ENCODE measurements at places on chromosomes 1 and 21. TPM values are rescaled to one million over a fixed set of nuclear protein-coding genes. Genes with fewer than 3 reads are reported as not detected.

The FALEC gene
- not detected for polyA plus RNA-seq

The CLIC6 gene
- polyA plus RNA-seq: 0.09 TPM

The KCNN3 gene
- polyA plus RNA-seq: not detected

GRCh38 chr1:160144921-160145320 lies 6.5 kb upstream of the ATP1A4 start:
- H3K4me3 ChIP-seq: no peak overlapping the region
- H3K36me3 ChIP-seq: no peaks in the 10 kb centered on the region
- H3K4me1 ChIP-seq: no peaks in the 10 kb centered on the region
- DNase-seq: no peak

The SYTL1 gene
- polyA plus RNA-seq: 141 TPM

The S100A2 gene
- 1.0 TPM for polyA plus RNA-seq

DNA sequence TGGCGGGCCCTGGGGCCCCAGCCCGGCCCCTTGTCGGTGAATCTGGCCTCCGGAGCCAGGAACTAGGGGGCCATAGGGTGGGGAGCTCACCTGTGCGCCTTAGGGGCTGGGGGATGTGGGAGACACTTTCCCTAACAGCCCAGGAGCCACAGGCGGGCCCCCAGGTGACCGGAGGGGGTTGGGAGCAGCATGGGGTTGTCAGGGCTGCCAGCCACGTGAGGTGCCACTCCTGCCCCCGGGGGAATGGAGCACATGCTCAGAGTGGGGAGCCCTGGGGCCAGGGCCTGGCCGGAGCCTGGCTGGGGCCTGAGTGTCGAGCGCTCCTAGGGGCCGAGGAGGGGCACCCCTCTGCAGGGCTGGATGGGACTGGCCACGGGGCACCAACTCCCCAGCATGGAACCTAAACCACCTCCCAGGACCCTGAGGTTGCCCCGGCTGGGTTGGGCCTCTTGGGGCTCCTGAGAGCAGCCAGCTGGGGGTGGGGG lies 19.9 kb downstream of the PRXL2B start:
- no peak overlapping the region for H3K4me3 ChIP-seq
- H3K36me3 ChIP-seq: no peaks in the 10 kb centered on the region
- DNase-seq: no peak
- H3K27me3 ChIP-seq: no peaks in the 10 kb centered on the region
- H3K4me1 ChIP-seq: no peaks in the 10 kb centered on the region
- H3K27ac ChIP-seq: no peak overlapping the region

The IFI44L gene
- 13.6 TPM for polyA plus RNA-seq

The IVL gene
- not detected for polyA plus RNA-seq

DNA sequence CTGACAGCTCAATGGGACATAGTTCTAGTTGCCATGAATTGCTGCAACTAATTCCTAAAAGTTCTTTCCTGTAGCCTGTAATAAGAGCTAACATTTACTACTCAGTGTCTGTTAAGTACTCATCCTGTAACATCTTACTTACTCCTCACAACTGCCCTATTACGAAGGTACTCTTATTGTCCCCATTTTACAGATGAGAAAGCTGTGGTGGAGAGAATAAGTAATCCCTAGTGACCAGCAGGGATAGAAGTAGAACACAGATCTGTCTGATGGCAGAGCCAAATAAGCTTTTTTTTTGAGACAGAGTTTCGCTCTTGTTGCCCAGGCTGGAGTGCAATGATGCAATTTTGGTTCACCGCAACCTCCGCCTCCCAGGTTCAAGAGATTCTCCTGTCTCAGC lies 3.1 kb downstream of the STK40 start:
- no peak for DNase-seq
- peaks cover 14% of the 10 kb centered on the region for H3K36me3 ChIP-seq
- H3K4me1 ChIP-seq: peaks cover 80% of the 10 kb centered on the region
- H3K27ac ChIP-seq: no peak overlapping the region

GRCh38 chr1:108075055-108075454 lies 110.1 kb upstream of the VAV3 start:
- no peaks in the 10 kb centered on the region for H3K27me3 ChIP-seq
- H3K36me3 ChIP-seq: no peaks in the 10 kb centered on the region
- no peak overlapping the region for H3K4me3 ChIP-seq
- no peak for DNase-seq
- H3K27ac ChIP-seq: no peak overlapping the region

GRCh38 chr1:218390618-218391017 lies 45.5 kb downstream of the TGFB2 start:
- no peak overlapping the region for H3K4me3 ChIP-seq
- no peak for DNase-seq
- no peaks in the 10 kb centered on the region for H3K36me3 ChIP-seq
- no peaks in the 10 kb centered on the region for H3K4me1 ChIP-seq

The PTPN22 gene
- polyA plus RNA-seq: 66.1 TPM

DNA sequence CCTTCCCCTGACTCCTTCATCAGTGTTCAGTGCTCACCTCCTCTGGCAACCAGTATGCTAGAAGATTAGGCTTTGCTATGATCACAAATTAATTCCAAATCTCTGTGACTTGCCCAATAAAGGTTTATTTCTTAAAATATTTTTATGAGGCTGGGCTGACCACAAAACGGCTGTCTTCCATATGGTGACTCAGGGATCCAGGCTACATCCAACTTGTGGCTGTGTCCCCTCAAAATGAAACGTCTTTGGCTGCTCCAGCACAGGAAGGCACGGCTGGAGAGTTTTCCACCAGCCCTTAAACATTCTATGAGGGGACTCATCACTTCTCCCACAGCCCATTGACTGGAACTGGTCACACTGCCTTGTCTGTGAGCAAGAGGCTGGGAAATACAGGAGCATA lies 131.5 kb downstream of the HUNK start:
- no peaks in the 10 kb centered on the region for H3K36me3 ChIP-seq
- DNase-seq: no peak
- no peaks in the 10 kb centered on the region for H3K4me1 ChIP-seq
- H3K27ac ChIP-seq: no peak overlapping the region
- H3K27me3 ChIP-seq: no peaks in the 10 kb centered on the region

DNA sequence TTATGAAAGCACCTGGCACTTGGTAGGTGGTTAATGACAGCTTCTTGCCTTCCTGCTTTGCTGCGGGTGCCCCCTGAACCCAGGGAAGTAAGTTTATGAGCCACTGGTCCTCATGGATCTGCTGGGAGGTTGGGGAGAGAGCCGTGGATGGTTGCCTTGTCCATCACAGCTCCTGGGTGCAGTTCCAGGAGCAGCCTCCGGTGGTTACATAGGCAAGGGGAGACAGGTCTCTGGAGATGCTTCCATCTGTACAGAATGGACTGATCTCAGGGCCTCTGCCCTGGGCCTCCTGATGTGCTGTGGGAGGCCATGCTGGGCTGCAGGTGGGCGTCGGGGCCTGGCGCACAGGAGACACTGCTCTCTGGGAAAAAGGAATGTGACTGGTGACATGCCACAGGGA lies 31.6 kb upstream of the ARHGEF10L start:
- no peak for DNase-seq
- no peaks in the 10 kb centered on the region for H3K36me3 ChIP-seq
- no peaks in the 10 kb centered on the region for H3K4me1 ChIP-seq
- no peaks in the 10 kb centered on the region for H3K27me3 ChIP-seq
- no peak overlapping the region for H3K4me3 ChIP-seq

- no peak for DNase-seq
- H3K4me3 ChIP-seq: no peak overlapping the region
- H3K27ac ChIP-seq: no peak overlapping the region
- H3K4me1 ChIP-seq: no peaks in the 10 kb centered on the region
- no peaks in the 10 kb centered on the region for H3K27me3 ChIP-seq
- no peaks in the 10 kb centered on the region for H3K36me3 ChIP-seq
These were observed 127.8 kb downstream of the FOXD2 start for GRCh38 chr1:47565676-47566075.

- peaks cover 7% of the 10 kb centered on the region for H3K4me1 ChIP-seq
- H3K27ac ChIP-seq: no peak overlapping the region
- no peaks in the 10 kb centered on the region for H3K36me3 ChIP-seq
- H3K27me3 ChIP-seq: no peaks in the 10 kb centered on the region
- no peak for DNase-seq
These were observed 21.3 kb downstream of the MIIP start for GRCh38 chr1:12040457-12041051.

DNA sequence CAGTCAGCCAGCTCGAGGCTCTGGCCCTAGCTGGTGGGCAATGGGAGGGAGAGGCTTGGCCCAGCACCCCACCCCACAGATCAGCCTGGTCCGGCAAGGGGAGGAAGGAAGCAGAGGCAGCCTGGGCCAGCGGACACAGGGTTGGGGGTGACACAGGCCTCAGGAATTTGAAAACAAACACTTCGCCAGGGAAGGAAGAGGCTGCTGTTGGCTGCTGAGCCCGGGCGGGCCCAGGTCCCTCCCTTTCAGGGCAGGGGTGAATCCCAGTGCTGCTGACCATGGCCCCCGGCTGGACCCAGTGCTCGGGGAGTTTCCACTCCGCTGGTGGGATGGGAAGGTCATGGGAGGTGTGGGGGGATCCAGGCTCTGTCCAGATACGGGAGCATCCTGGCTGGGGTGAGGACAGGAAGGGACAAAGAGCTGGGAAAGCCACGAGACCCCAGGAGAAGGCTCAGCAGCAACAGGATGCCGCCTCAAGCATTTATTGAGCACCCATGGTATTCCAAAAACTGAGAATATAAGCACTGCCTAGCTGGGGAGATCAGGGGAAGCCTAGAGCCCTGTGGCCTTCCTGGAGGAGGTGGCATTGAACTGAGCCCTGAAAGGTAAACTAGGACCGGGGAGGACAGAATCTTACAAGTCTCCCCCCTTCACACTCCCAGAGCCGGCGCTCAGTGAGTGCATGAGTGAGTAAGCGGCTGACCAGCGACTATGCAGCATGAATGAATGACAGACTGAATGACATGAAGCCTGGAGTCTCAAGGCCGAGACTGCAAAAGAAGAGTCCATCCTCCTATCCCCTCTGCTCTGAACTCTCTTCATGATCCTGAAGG lies 26.2 kb upstream of the EPHA2 start:
- H3K36me3 ChIP-seq: no peaks in the 10 kb centered on the region
- no peaks in the 10 kb centered on the region for H3K27me3 ChIP-seq
- no peaks in the 10 kb centered on the region for H3K4me1 ChIP-seq
- no peak overlapping the region for H3K4me3 ChIP-seq
- no peak overlapping the region for H3K27ac ChIP-seq
- no peak for DNase-seq

GRCh38 chr21:25664491-25664931 lies 25.5 kb downstream of the JAM2 start:
- no peaks in the 10 kb centered on the region for H3K4me1 ChIP-seq
- no peak overlapping the region for H3K27ac ChIP-seq
- no peaks in the 10 kb centered on the region for H3K27me3 ChIP-seq
- DNase-seq: no peak
